Kidney (tissue), 22 donors: ENCODE measurements at places on chromosomes 6 and 20.

DNA sequence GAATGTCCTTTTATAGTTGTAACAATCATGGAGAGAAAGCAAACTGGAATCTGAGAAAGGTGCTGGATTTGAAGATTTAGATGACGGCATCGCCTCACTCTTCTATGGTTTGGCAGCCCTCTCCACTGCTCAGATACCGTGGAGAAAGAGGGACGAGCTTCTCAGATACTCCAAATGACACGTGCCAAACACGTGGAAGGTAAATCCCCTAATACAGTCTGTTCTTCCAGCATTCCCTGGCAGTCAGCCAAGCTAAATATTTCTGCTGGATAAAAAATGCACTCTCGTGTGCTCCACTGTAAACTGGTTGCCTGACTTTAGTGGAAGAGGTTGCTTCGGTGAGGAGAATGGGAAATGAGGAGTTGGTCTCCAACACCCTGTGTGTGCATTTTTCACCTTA lies 16.7 kb upstream of the PRDM1 start:
- DNase-seq, result peak; percentile 86

DNA sequence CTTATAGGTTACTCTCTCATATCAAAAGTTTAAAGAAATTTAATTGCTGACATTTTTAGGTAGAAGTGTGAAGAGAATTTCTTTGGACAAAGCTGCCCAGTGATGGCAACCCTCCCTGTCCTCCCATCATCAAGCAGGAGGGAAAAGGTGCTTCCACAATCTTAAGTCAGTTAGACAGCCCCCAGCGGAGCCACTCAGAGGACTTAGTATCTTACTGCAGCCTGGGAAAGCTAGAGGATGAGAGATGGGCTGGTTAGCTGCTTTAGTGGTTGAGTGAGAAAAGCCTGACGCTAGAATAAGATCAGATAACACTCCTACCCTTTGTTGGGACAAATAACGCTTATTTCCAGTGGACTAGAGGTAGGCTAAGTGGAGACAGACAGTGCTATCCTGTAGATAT lies 227.1 kb downstream of the RFPL4B start:
- DNase-seq, result no peak

DNA sequence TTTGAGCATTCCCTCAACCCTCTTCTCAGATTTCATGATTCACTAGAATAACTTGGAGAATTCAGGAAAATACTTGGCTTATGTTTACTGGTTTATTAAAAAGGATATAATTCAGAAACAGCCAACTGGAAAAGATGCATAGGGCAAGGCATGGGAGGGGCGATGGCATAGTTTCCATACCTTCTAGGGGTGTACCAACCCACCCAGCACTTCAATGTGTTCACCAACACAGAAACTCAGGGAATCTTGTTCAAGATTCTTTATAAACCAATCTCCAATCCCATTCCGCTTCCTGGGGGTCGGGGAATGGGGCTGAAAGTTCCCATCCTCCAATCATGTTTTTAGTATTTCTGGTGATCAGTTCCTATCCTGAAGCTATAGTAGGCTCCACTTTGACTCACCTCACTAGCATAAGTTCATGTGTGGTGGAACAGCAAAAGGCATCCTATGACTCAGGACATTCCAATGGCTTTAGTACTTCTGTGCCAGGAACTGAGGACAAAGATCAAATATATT lies 164.4 kb downstream of the SIM1 start:
- no peak for DNase-seq

- no peak for DNase-seq
These were observed 547 bp upstream of the ESR1 start for GRCh38 chr6:151806757-151807512.

DNA sequence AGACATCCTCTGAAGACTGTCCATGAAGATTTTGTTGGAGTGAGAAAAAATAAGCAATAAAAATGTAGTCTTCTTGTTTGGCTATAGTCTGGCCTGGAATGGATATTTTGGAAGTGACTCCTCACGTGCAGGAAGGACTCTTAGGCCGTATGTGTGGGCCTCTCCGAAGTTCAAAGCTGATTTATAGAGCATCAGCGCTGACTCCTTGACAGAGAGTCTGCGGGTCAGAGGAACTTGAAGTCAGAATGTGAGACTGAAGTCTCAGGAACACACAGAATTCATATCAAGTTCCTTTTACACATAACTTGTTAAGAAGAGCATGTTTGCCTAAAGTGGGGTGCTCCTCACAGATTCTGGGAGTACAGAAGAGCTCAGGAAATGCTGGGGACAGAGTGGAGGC lies 36.1 kb downstream of the EDN3 start:
- DNase-seq, result peak; percentile 64

DNA sequence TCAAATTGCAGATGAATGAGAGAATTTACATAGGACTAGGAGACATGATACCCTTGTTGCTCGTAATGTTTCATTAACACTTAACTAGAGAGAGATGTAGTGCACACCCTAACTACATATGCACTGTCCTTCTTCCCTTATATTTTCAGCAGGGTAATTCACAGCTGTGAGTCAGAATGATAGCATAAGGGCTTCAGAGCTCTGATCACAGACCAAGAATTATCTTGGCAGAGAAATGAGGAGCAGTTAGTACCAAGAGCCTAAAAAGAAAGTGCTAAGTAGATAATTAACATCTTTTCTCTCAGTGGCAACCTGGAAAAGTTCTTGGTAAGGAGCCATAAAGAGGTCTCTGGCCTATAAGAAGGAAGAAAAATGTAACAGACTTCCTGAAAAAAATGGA lies 35.8 kb downstream of the GRIK2 start:
- DNase-seq, result no peak

- DNase-seq, result no peak
These were observed 129.4 kb downstream of the IBTK start for GRCh38 chr6:82118150-82118562.

DNA sequence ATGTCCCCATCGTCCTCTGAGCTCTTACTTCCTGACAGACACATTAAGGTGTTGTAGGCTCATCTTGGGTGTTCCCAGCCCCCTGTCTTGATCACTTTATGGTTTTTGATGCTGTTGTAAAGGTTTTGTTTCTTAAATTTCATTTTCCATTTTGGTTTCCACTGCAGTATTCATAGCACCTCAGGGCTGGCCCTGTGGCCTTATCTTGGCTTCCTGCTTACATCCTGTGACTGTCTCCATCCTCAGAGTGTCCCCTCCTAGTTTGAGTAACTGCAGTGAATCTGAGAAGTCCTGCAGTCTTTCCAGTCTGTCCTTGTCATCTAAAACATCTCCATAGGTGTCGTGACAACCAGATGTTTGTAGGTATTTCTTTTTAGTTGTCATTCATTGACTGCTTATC lies 50.9 kb downstream of the JARID2 start:
- no peak for DNase-seq

DNA sequence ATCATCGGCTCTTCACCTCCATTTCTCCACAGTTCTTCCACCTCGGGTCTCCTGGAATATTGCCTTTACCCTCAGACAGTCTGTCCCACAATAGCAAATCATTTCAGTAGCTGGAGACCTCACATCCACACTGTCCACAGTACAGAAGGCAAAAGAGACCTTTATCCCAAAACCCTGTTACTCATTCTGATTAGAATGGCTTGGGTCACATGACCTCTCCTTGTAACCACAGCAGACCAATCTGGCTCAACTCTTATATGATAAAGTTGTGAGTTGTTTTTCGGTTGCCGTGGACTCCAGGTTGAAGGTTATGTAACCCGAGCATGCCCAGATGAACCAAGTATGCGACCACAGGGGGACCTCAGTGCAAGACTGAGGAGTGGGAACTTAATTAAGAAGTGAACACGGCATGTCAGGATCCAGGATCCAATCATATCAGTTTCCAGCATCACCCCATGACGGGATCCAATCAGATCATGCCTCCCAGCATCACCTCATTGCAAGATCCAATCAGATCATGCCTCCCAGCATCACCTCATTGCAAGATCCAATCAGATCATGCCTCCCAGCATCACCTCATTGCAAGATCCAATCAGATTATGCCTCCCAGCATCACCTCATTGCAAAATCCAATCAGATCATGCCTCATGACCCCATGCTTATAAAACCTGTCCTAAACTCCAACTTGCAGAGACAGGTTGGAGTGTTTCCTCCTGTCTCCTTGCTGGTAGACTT lies 68.7 kb downstream of the LY86 start:
- no peak for DNase-seq

GRCh38 chr20:32509639-32510066 lies 75.5 kb downstream of the NOL4L start:
- peak; percentile 79 for DNase-seq

DNA sequence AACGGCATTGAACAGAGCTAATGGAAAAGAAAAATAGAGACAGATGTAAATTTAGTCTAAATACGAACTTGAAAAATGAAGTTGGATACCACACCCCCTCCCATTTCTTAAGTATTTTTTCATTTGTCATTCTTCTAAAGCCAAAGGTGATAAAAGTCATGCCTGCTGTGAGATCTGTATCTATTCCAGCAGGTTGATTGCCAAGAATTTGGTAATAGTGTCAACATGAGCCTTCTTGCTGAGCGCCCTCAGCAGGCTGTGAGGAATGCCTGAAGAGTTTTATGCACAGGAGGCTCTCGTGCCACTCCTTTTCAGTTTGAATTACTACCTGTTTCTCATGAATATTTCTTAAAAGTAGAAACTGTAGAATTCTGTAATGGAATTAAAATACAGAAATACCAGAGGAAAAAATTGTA lies 165.4 kb downstream of the QKI start:
- no peak for DNase-seq

DNA sequence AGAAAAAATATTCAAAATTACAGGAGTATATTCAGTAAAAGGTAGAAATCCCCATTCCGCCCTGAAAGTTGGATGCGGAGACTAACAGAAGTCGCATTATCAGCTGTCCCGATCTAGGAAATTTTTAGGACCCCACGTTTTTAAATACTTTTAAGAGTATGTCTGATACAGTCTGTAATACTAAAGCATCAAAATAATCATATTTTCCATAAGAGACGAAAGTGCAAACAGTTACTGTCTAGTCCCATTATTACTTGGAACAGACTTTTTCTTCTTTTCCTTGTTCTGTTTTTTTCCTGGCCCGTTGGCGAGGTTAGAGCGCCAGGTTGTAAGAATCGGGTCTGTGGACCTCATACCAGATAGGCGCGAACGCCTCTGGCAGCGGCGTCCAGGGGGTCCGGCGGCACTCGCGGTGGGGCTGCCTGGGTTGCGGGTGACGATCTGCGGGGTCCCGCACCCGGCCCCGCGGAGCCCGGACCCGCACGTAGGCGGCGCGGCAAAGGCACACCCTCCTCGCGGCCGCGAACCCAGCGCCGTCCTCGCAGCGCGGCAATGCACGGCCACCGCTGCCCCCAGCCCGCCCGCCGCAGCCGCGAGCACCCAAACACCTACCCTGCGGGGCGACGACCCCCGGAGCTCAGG lies 460 bp downstream of the PLAGL1 start:
- no peak for DNase-seq
